Left cardiac atrium (tissue), 4 donors: ENCODE measurements at places on chromosomes 1 and 21.

GRCh38 chr1:189662190-189662589 is 815.5 kb downstream of the BRINP3 start:
- DNase-seq, result no peak

- DNase-seq, result no peak
These were observed 245.8 kb downstream of the SPATA17 start for GRCh38 chr1:217876896-217877295.

DNA sequence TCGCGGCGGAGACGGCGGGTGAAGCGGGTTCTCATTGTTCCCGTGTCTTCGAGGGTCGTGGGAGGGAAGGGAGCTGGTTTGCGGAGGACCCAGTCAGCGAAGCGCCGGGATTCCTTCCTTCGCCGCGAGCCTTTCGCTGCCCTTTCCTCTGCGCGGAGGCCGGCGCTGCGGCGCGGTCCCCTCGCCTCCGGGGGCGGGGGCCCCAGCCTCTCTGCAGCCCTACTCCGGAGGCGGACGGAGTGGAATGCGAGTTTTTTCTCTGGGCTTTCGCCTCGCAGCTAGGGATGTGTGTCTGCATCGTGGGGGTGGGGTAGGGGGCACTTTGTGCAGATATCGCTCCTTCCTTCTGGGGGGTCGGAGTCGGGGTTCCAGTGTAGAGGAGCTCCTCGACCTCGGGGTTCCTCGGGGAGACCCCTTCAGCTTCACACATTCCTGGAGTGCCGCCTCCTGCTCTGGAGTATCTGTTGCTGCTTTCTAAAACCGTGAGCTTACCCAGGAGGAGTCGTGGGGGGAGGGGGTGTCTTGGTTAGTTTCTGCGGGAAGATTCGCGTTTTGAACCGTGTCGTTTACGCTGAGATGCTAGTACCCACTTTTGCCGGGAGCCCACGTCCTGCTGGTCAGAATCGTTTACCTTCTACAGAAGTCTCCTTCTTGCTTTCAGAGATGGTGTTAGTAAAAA is 595 bp downstream of the RNF2 start:
- DNase-seq, result peak; percentile 38

DNA sequence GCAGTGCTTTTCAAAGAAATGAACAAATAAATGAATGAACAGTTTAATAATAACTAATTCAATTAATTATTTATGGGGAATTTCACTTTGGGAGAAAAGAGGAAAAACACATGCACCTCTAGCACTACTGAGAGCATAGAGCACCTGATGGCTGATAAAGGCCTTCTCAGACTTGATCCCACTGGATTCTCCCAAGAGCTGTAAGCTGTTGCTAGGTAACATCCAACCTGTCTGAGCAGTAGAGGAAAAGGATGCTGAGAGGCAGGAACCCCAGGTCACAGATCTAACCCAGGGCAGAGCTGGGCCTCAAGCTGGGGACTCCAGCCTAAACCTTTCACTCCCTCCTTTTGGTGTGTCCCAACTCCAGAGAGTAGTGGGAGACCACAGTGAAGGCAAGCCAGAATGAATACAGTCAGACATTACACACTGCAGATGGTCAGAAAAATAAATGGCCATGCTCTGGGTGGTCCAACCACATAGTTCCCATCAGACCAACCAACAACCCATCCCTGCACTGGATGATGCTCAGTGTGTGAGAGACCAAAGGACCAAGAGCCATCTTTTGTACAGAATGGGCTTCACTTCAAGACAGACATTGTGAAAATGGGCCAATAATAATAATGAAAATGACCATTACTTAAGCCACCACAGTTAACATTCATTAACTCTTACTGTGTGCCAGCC is 15.4 kb downstream of the TRABD2B start:
- no peak for DNase-seq

- no peak for DNase-seq
These were observed 9.9 kb upstream of the COG2 start for GRCh38 chr1:230632273-230632873.
